ENCODE measurements at places on chromosomes 2 and 18. TPM values are rescaled to one million over a fixed set of nuclear protein-coding genes. Genes with fewer than 3 reads are reported as not detected.
A peak's percentile ranks its signal among the peaks of the same experiment; 100 is the strongest.

SP140L gene
- 9.2 TPM for total RNA-seq

IL18RAP gene
- total RNA-seq: not detected

DNA sequence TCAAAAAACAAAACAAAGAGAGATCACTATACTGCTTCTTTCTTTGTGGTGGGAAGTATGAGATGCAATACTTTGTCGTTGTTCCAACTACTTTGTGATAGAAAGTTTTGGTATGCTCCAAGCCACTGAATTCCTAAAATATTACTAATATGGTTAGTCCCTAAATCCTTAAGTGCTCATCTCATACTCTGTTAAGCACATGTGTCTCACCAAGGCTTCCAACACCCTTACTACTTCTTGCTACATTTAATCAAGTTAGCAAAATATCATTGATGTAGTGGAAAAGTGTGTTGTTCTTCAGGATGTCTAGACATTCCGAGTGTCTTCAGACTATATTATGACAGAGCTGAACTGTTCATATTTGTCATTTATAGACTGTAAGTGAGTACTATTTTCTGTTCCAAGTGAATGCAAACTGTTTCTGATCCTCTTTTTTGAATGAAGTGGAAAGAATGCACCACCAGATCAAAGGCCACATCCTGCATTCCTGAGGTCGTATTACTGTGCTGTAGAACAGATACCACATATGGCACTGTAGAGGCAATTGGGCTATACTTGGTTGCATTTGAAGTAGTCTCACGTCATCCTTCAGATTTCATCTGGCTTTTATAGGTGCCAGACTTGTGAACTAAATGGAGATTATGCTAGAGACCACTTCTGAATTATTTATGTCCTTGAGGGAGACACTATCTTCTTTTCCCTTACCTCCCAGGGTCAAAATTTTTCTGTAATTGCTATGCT lies 298.4 kb upstream of the ZNF521 start:
- H3K27ac ChIP-seq: peak overlapping the region; percentile 79
- no peaks in the 10 kb centered on the region for H3K36me3 ChIP-seq
- no peaks in the 10 kb centered on the region for H3K27me3 ChIP-seq
- peaks cover 10% of the 10 kb centered on the region for H3K4me1 ChIP-seq
- peak; percentile 97 for DNase-seq
- no peak overlapping the region for H3K4me3 ChIP-seq

DNA sequence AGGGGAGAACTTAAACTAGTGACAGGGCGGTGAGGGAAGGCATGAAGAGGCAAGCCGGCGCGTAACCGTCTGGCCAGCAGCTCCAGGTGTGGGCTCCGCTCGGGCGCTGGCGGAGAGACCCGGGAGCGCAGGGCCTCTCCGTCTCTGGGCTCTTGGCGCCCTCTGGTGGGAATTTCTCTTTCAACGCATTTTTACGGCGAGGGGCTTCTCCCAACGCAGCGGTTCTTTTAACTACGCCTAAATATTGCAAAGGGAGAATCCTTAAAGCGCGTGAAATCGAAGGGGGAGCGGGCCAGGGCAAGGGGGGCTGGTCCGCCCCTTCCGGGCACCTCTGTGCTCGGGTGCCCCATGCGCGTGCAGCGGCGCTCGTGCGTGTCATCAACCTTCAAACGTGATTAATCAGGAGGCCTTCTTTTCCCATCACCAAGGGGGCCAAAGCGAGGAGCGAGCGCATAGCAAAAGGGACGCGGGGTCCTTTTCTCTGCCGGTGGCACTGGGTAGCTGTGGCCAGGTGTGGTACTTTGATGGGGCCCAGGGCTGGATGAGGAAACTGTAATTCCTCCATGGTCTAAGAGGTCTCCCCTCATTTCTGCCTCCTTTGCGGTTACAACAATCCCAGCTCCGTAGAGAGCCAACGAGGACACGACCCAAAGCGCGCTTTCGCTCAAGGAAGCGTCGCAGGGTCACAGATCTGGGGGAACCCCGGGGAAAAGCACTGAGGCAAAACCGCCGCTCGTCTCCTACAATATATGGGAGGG lies 762 bp upstream of the GAD1 start:
- no peaks in the 10 kb centered on the region for H3K36me3 ChIP-seq
- no peak overlapping the region for H3K4me3 ChIP-seq
- DNase-seq: peak; percentile 21
- H3K4me1 ChIP-seq: peaks cover 1% of the 10 kb centered on the region
- no peak overlapping the region for H3K27ac ChIP-seq

- no peak overlapping the region for H3K27ac ChIP-seq
- DNase-seq: no peak
- H3K4me1 ChIP-seq: no peaks in the 10 kb centered on the region
- H3K27me3 ChIP-seq: peaks cover 2% of the 10 kb centered on the region
- no peaks in the 10 kb centered on the region for H3K36me3 ChIP-seq
- H3K4me3 ChIP-seq: no peak overlapping the region
These were observed 263.8 kb downstream of the LOXHD1 start for GRCh38 chr18:46393230-46393629.

GRCh38 chr2:177665328-177665727 lies 272.8 kb downstream of the AGPS start:
- H3K4me3 ChIP-seq: no peak overlapping the region
- no peaks in the 10 kb centered on the region for H3K27me3 ChIP-seq
- no peaks in the 10 kb centered on the region for H3K4me1 ChIP-seq

GRCh38 chr18:13530033-13530878 lies 196.1 kb downstream of the FAM210A start:
- no peak overlapping the region for H3K4me3 ChIP-seq
- no peaks in the 10 kb centered on the region for H3K36me3 ChIP-seq
- DNase-seq: no peak
- H3K27ac ChIP-seq: no peak overlapping the region
- peaks cover 5% of the 10 kb centered on the region for H3K27me3 ChIP-seq
- no peaks in the 10 kb centered on the region for H3K4me1 ChIP-seq

Measured in IMR-90 (cell line).